Activated T-cell treated with anti-CD3 and anti-CD28 coated beads, Interleukin-2, amount 50 U/mL, for 24 hours (primary cell): ENCODE measurements at places on chromosomes 5 and 9.

DNA sequence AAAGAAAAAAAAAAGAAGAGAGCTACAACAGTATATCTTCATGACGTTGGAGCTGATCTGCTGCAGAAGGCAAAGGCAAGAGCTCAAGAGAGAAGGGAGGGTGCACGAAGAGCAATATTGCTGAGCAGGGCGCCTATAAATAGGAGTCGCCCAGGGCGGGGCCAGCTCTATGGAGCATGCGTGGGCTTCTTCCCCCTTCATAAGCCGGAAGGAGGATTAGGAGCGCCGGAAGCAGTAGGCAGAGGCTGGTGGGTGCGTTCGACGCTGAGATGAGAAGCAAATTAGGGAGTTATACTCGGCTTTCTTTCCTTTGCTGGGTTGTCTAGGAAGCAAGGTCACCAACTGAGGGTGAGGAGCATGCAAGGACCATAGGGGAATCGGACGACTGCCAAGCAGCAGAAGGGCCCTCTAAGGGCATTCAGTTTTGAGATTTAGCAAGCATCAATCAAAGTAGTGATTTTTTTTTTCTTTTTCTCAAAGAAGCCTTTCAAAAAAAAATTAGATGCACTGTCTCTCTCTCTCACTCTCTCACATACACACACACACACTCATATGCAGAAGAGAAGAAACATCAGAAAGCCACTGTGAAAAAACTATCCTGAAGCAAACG lies 496.7 kb downstream of the ENC1 start:
- DNase-seq: no peak

DNA sequence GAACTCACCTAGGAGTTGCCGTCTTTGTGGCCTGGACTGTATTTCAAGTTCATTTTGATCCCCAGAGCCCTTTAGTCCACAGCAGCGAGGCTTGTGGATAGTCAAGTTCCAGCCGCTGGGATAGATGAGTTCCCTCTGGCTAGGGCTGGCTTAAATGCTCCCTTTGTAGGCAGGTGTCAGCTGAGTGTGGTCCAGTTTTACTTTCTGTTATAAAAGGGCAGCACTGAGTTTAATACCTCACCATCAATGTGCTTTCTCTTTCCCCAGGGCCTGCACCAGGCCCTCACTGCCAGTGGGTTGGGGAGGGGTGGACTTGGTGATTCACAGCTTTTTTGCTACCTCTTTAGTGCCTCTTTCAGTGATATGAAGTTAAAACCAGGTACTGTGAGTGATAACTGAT lies 188.2 kb downstream of the SLCO4C1 start:
- DNase-seq: no peak

- DNase-seq: no peak
These were observed 61.5 kb upstream of the CPEB4 start for GRCh38 chr5:173826428-173827350.

- DNase-seq: no peak
These were observed 7.4 kb downstream of the F2RL2 start for GRCh38 chr5:76615759-76616158.
